Naive thymus-derived CD4-positive, alpha-beta T cell (primary cell): ENCODE measurements at places on chromosomes 11 and 22.

DNA sequence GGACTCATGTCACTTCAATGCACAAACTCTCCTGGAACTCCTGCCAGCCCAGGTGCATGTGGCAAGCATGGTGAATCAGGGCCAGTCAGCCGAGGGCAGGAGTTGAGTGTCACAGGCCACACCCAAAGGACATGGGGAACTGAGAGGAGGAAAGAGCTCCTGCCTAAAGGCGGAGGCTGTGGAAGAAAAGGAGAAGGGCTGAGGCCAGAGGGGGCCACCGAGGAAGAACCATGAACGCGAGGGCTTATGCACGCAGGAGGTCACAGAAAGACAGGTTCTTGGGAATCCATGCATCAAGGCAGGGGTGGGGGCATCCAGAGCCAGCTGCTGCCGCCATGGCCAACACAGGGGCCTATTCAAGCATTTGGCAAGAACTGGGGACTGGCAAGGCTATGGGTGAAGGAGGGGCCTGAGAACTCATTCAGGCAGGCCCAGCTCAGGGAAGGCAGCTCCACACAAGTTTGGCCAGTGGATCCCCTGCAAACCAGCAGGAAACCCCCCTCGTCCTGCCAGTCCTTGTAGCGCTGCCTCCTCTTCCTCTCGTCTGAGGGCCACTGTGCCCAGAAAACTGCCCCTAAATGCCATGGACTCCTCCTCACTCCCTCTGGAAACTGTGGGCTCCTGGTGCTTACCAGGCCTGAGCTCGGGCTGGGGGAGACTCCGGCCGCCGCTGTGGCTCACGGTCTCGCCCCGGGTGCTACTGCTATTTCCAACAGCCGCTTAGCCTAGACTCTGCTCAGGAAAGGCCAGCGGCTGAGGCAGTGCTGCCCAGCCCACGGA, 15.4 kb downstream of the PPM1F start:
- no peak for DNase-seq

- DNase-seq: no peak
Measured at GRCh38 chr22:47310601-47311000, 548.2 kb downstream of the TBC1D22A start.

DNA sequence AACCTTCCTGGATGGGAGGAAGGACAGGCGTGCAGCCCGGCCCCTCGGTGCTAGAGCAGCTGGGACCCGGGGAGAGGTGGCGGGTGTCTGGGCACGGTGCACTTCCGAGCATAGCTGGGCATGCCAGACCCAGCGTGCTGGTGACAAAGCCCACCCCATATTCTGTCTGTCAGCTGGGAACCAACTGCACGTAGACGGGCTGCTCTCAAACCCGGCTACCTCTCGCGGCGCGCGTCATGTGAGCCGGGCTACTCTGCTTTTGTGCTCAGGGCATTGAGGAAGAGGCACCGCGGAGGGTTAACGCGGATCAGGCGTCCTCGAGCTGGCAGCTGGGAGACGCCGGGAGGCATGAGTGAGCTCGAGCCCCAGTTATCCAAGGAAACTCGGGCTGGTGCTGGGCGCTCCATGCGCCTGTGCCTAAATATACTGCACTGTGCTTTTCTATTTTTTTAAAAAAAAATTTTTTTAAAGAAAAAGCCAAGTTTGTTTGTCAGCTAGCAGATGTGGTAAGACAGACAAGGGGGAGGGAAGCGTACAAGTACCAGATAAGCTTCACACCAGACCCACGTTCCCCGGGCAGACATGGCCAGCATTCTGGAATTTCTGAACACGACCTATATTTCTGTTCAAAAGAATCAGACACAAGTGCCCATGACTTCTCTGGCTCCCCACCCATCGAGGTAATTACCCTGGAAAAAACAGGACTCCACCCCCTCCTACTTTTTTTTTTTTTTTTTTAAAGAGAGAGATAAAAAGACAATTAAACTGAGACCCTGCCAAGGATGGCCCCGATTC, 425.6 kb downstream of the SHANK2 start:
- DNase-seq: no peak

DNA sequence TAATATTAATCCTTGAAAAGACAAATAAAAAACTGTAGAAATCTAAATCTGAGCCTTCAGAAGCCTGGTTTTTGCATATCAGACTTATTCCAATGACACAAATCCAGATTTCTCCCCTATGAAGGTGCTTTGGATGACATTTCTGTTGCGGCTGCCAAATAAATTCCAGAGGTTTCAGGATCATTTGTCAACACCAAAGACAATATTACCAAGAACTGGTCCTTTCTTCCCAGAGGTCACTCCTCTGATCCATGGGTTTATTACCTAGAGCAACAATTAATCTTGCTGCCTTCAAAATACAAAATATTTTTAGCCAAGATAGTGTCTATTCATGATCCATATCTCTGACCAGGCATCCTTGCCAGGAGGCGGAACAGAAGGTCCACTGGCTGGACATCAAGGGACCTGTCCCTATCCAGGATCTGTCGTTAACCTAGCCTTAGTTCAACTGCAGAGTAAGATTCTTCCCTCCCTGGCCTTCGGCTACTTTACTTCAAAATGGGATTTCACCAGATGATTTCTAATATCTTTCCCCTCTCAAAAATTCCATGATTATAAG, 4.9 kb downstream of the CADM1 start:
- no peak for DNase-seq

- DNase-seq: peak; percentile 25
Measured at GRCh38 chr22:32080904-32081303, 37.8 kb downstream of the SLC5A1 start.
